Stimulated activated CD4-positive, alpha-beta T cell treated with anti-CD3 and anti-CD28 coated beads, Interleukin-2, amount 100 ng/mL, for 48 hours (primary cell): ENCODE measurements at places on chromosomes 6 and 20.

GRCh38 chr6:149895048-149895590, 2.8 kb downstream of the RAET1E start:
- DNase-seq, result no peak

DNA sequence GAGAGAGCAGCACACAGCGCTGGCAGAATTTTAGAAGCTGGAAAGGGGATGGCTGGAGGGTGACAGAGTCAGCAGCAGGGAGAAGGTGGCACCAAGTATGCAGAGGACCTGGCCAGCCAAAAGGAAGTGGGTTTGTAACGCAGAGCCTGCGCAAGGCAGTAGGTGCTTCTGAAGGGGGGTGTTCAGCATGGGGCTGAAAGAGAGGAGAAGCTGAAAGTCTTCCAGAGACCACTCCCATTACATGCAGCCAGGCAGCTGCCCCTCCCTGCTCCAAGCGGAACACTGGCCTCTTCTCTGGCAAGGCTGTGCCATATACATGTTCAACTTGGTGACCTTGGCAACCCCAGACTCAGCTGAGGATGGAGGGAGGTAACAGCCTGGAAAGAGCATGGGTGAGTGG, 42.1 kb upstream of the TULP1 start:
- DNase-seq, result no peak

DNA sequence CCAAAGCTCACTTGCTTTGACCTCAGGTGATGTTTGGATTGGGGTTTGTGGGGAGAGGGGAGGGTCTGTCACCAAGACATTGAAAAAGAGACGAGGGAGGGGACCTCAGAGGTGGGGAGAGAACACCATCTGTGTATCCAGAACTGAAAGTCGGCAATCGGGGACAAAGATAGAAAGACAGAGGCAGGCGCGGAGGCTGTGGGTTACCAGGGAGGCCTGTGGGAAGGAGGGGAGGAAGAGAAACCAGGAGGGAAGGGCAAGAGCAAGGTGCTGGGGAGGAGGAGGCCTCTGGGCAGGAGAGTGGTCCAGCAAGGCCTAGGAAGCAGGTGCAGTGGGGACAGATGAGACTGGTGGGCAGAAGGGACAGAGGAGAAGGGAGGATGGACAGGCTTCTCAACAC, 211.2 kb downstream of the CDC5L start:
- DNase-seq, result no peak

- DNase-seq, result no peak
These were observed 842.1 kb upstream of the MANEA start for GRCh38 chr6:94735270-94735669.

DNA sequence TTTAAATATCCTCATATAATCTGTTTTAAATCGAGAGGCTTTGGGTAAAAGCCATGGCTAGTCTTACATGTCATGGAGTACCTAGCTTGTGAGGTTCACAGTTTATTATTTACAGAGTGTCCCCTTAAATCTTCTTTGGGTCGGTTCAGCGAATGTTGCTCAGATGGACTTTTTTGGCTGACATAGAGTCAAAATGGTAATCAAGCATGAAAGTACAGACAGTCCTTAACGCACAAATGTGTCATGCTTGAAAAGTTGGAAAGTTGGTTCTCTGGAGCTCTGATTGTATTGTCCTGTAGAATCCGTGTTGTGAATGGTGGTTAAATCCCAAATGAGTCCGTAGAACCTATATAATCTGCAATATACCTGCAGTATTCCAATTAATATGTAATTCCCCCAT, 22.0 kb downstream of the PTPN1 start:
- DNase-seq, result no peak

- DNase-seq, result no peak
These were observed 37.3 kb upstream of the APCDD1L start for GRCh38 chr20:58552366-58552934.

DNA sequence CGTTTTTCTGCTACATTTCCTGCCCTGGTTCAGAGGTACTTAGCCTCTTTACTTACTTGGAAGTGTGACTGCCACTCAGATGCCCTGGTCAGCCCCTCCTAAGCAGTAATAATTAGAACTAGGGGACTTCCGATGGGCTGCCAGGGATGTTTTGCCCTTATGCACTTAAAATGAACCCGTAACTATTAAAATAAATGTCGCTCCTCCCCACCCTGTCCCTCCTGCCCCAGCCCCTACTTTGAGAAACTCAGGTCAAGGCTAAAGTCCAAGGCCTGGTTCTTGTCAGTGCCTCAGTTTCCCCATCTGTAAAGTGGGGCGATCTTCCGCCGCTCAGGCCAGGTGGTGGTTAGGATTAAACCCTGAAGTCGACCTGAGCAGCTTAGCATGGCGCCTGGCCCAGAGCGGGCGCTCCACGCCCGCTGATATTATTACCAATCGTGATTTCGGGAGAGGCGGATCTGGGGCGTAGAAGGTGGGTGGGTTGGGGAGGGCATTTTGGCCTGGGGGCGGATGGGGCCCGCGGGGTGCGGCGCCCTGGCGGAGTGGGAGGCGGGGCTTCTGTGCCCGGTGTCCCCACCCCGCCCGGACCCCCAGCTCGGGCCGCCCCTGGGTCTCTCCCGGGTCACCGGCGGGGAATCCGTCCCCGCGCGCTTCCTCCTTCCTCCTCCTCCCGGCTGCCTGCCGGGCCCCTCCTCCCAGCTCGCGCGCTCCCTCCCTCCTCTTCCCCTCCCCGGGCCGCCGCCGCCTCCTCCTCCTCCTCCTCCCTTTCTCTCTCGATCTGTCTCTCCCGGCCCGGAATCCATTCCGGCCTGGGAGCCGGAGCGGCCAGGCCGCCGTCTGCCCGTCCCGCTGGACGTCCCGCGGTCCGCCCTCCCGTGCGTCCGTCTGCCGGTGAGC, at the start of gene SRC:
Gene SRC (plus strand): TSS at position 802 of the 897 bp plus-strand sequence. CDS start 38,014 bp downstream, outside the sequence.
- peak; percentile 33 for DNase-seq

DNA sequence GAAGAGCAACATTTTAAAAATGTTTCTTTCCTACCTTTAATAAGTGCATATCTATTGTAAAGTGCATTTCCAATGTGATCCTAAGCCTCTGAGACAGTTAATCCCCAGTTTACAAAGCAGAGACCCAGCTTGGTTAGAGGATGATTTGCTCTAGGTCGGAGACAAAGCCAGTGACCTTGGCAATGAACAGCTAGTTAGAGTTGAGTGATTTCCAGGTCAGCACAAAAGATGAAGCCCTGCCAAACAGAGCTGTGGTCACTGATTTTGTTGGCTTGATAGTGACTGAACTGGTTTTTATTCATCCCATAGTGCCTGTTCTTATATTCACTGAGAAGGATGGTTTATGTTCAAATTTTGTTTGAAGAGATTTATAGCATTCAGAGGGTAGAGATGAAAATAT, 56.6 kb upstream of the CD83 start:
- DNase-seq, result no peak

- no peak for DNase-seq
These were observed 143.7 kb upstream of the GGTLC1 start for GRCh38 chr20:24132246-24132645.

DNA sequence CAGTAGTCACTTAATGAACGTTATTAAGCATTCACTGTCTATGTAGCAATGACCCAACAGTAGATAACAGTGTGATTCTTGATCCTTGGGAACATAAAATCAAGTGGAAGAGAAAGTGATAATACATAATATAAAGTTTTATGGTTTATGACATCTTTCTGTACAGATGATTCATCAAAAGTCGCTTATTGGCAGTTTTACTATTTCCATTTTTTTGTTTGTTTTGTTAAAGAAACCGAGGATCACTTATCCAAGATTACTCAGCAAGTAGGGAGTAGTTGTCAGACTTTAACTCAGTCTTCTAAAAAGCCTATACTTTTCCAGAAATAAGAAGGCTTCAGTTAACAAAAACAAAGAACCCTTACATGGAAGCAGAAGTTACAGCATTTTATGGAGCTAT, 260.8 kb downstream of the ZFAND3 start:
- no peak for DNase-seq

DNA sequence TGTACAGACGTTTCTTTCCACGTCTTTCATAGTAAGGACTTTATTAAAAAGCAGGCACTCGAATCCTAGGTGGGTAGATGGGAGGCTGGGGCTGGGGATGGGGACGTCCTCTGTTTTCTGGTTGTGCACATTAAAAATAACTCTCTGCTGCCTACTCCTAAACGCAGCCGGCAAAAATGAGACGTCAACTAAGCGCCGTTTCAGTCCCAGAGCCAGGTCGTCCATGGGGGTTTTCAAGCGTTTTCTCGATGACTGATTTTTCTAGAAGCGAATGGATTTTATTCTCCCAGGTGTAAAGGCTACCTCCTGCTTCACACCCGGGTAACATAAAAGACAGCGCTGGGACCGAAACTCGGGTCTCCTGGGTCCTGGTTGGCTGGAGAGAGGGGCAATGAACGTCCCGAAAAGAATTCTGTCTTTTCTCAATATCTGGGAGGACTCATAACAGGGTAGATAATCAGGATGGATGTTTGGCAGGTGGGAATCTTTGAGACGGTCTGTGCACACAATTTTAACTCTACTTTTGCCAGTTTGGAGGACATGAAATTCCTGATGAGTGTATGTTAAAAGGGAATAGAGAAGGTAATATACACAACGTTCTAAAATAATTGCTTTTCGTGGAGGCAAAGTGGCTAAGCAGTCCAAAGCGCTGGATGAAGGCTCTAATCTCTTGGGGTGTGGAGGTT, 25.2 kb downstream of the GPX6 start:
- DNase-seq, result no peak

DNA sequence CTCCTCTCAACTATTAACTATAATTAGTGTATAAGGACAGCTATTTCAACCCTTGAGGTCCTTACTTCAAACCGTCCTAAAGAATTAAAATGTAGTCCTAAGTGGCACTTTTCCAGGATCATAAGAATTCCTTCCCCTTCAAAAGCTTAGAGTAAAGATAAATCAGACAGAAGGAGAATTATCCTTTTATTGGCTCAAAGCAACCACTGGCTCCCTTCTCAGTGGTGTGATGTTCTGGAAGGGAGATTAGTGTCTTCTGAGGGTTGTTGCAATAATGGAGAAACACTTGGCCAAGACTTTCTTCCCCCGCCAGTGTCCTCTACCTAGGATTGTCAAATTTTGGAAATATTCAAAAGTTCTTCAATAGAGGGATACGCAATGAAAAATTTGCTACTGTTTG, 89.1 kb upstream of the PLEKHG1 start:
- no peak for DNase-seq

- DNase-seq, result no peak
These were observed 30.9 kb downstream of the MAP3K5 start for GRCh38 chr6:136761227-136761922.

DNA sequence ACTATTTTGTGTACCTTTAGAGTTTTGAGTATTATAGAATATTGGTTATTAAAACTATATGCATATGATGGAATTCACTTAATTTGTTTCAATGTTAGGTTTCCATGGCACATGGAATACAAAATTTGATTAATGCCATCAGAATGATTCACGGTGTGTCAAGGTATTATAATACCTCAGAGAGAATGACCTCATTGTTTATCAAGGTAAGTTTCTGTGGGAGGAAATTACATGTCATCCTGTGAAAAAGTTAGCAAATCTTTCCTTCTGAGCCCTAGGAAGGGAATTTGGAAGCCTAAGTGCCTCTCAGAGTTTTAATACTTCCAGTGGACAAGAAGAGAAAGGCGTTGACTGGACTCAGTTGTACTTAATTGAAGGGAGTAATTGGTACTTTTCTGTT, 40.8 kb downstream of the DNAH8 start:
- DNase-seq, result no peak

- DNase-seq, result no peak
These were observed 729.2 kb downstream of the DHX35 start for GRCh38 chr20:39691151-39691862.

- DNase-seq, result no peak
These were observed 58.4 kb upstream of the ARID1B start for GRCh38 chr6:156718647-156719394.

DNA sequence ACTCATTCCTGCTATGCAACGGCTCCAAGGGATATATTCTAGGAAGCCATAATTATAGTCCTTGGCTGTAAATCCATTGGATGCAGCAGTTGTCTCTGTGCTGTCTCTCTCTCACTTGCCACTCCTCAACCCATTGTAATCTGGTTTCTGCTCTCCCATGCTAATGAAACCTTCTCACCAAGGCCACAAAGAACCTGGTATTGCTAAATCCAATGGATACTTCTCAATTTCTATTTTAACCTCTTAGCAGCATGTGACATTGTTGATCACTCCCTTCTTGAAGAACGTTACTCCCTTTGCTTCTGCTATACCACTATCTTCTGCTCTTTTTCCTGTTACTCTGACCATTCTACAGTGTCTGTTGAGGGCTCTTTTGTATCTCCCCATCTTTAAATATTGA, 39.8 kb upstream of the GCLC start:
- no peak for DNase-seq

DNA sequence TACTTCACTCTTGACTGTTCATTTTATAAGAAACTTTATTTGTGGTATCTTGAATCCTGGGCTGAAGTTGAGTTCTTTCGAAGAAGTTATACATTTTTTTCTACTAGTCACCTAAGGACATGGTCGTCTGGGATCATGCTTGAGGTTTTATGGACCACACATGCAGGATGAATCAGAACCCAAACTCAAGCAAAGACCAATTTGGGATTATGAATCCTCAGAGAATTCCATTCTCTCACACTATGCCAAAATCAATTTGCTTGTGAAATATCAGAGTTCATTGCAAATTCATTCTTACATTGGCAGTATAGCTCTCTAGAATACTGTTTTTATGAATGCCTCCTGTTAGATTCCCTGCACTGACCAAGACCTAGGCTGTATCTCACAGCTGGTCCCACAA, 114.3 kb upstream of the HDAC2 start:
- no peak for DNase-seq

DNA sequence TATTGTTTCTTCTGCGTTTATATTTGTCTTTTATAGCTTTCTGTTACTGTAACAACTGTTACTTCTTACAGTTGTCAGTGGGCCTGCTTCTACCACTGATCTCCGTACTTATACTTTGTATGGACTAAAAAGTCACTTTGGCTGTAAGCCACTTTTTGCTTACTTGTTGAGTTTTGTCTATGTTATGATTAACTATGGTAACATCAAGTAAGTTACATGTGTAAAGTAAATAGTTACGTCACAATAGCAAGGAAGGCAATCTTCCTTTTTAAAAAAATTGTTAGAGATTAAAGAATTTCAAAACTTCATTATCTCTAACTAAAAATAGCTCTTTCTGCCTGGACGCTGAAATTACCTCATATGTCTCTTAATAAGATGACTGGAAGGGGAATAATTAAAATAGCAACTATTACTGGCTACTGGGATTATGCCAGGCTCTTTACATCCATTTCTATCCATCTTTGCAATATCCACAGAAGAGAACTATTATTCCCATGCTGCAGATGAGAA, 10.9 kb downstream of the TFB1M start:
- no peak for DNase-seq

- DNase-seq, result no peak
These were observed 781.6 kb upstream of the CHD6 start for GRCh38 chr20:42399802-42400201.
